NAMALWA (cell line): ENCODE measurements at places on chromosomes 5 and 9.
A peak's percentile ranks its signal among the peaks of the same experiment; 100 is the strongest.

DNA sequence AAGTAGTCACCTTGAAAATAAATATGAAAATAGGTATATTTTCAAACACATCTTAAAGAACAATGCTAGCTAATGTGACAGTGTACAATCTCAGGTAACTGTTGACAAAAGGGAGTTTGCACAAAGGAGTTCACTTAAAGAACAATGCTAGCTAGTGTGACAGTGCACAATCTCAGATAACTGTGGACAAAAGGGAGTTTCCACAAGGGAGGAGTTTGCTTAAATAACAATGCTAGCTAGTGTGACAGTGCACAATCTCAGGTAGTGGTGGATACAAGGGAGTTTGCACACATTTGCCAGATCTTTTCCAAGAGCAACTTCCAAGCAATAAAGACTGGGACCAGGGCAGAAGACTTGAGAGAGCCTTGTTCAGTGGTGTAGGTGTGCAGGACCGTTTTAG, 442.9 kb upstream of the FTMT start:
- DNase-seq: no peak

DNA sequence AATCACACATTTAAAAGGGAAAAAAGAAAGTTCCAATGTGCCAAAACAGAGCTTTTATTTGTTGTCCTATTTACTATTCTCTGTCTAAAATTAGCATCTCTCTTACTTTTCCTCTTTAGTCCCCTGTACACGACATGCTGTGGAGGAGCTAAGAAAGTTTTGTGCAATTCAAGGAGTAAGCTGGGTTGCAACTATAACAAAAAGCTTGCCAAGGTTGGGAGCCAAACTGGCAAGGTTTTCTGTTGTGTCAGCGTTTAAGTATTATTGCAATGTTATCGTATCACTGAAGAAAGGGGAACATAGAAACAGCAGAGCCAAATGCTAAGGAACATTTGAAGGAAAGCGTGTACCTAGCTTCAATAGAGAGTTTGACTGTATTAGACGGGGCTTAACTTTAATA, 680.8 kb downstream of the CETN3 start:
- DNase-seq: no peak

DNA sequence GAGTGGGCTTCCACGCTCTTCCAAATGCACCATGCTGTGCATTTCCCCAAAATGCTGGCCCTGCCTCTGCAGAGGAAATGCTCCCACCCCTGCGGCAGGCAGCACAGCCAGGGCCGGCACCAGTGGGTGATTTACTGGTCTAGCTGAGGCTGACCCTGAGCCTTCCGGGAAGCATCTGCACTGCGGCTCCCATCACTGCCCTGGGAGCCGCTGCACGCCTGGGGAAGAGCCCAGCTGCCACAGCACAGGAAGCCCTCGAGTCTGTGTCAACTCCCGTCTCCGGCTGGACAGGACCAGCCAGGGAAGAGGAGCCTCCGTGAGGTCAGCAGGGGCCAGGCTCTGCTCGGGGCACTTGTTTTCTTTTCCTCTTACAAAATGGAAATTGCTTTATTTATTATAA, 25.1 kb upstream of the EEIG1 start:
- DNase-seq: no peak

- no peak for DNase-seq
Measured at GRCh38 chr5:172866802-172867748, 33.0 kb downstream of the ERGIC1 start.

DNA sequence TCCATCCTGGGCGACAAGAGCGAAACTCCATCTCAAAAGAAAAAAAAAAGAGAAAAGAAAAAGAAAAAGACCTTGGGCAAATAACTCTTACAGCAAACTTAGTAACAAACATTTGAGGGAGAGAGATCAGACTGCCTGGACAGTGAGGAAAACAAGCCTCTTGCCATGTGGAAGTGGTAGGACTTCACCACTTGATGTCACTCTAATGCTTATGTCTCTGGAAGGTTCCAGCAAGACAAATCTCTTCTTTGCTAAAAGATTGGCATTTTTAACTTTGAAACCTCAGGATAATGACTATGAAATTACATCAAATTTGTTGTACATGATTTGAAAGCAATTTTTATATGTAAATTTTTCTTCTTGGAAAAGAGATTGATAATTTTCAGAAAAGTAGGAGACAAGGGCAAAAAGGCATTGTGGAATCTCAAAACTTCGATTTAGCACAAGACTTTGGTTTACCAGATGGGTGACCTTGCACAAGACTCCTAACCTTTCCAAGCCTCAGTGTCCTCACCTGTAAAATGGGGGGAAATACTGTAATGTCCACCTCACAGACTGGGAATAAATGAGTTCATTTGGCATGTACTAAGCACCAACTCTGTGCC, 5.4 kb downstream of the ACTL7B start:
- peak; percentile 5 for DNase-seq

GRCh38 chr5:139952574-139952973, 90.5 kb downstream of the NRG2 start:
- DNase-seq: no peak
